ENCODE measurements at places on chromosomes 3 and 15.

DNA sequence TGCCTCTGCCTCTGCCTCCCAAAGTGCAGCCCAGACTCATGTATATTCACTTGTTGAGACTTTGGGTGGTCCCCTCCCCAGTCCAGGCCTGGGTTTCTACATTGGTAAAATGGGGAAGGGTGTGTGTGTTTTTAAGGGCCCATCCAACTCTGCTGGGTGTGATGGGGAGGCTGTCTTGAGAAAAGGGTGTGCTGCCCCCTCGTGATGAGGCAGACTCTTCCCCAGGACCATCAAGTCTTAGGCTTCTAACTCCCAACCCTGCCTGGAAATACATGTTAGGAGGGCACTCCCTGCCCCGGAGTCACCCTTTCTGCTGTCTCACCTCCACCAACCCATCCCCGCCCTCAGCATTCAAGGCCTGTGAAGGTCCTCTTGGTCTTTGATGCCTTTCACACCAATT is 4.4 kb upstream of the PTPN23 start:
- no peak for DNase-seq

DNA sequence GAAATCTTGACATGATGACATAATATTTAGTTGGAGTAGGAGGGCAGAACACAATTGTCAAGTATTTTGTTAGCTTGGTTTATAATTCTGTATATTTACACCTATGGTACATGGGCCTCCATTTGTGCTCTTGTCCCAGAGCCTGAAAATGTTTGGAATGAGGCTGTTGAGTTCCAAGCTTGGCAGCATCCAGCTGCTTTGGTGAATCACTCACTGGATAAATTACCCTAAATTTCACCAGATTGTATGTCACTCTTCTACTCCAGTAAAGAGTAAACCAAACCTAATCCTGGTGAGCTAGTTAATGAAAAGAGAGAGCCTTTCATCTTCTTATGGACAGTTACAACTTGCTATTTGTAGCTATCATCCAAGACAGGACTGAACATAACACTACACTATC is 928.7 kb downstream of the DIPK2A start:
- no peak for DNase-seq

DNA sequence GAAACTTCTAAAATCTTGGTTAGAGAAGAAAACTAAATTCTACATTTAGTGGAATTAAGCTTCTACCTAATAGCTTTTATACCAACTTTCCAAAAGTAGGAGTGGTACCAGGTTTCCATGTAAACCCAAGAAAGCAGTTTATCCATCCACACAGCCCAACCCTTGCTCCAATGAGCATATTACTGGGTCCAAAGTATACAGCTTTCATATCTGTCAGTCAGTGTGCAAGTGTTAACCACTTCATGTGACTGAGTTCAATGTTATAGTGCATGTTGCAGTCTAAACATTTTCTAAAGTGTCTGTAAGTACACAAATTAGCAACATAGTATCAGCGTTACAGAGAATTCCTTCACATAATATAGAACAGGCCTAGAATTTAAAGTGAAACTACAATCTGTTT is 73.2 kb downstream of the C3orf70 start:
- DNase-seq = no peak

GRCh38 chr3:4533489-4534443 is 40.6 kb downstream of the ITPR1 start:
- DNase-seq = no peak

All from left kidney (tissue), 8 donors.